ENCODE measurements at places on chromosomes 16 and 17.
A peak's percentile ranks its signal among the peaks of the same experiment; 100 is the strongest.

DNA sequence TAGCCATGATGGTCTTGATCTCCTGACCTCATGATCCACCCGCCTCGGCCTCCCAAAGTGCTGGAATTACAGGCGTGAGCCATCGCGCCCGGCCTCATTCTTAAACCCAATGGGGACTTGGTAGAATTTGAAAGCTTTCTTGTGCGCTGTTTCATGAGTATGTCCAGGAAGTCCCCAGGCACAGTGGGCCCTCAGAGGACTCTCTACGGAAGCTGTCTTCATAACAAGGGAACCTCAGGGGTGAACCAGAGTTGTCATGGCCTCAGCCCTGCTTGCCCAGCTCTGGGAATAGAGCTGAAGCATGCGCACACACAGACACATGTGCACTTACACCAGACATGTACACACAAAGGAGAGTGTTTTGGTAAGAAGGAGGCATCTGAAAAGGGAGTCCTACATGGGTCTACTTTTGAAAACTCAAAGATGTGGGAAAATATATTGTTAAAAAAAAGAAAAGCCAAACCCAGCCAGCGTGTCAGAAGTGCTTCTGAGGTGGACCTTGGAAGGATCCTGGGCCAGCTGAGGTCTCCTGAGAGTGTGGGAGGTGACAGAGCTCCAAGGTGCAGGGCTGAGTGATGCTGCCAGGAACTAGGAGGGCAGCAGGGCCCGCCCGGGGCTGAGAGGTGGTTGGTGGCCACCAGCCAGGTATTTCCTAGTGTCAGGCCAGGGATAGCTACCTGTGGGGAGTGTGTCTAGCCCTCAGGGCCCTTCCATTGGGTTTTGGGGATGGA lies 54.6 kb downstream of the EPN2 start:
- peaks cover 15% of the 10 kb centered on the region for H3K4me1 ChIP-seq
- no peak for DNase-seq
- H3K27ac ChIP-seq = peak overlapping the region; percentile 58
- H3K4me3 ChIP-seq = no peak overlapping the region

GRCh38 chr16:81567987-81568748 lies 123.6 kb downstream of the CMIP start:
- H3K27me3 ChIP-seq = no peaks in the 10 kb centered on the region
- H3K36me3 ChIP-seq = no peaks in the 10 kb centered on the region
- no peaks in the 10 kb centered on the region for H3K4me1 ChIP-seq
- no peak overlapping the region for H3K4me3 ChIP-seq
- peak overlapping the region; percentile 5 for H3K27ac ChIP-seq

DNA sequence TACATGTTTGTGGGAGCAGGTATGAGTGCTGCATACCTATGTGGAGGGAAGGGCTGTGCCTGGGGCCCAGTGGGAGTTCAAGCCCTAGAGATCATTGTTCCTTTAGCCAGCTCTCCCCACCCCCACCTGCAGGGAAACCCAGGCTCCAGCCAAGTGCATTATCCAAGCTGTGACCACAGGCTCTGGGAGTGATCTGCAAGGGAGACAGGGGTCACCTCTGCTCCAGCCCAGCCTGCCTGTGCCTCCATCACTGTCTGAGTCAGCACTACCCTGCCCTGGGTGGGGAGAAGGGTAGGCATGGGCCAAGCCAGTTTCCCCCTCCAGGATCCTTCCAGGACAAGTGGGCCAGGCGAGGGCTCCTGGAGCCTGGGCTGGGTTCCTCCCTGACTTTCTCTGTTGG lies 32.1 kb upstream of the SBK1 start:
- DNase-seq = no peak
- H3K4me3 ChIP-seq = no peak overlapping the region
- no peaks in the 10 kb centered on the region for H3K4me1 ChIP-seq
- H3K36me3 ChIP-seq = no peaks in the 10 kb centered on the region
- H3K27me3 ChIP-seq = no peaks in the 10 kb centered on the region
- no peak overlapping the region for H3K27ac ChIP-seq

- no peaks in the 10 kb centered on the region for H3K4me1 ChIP-seq
- no peak for DNase-seq
- no peak overlapping the region for H3K27ac ChIP-seq
- H3K36me3 ChIP-seq = no peaks in the 10 kb centered on the region
Measured at GRCh38 chr16:50942143-50942542, 200.3 kb downstream of the CYLD start.

DNA sequence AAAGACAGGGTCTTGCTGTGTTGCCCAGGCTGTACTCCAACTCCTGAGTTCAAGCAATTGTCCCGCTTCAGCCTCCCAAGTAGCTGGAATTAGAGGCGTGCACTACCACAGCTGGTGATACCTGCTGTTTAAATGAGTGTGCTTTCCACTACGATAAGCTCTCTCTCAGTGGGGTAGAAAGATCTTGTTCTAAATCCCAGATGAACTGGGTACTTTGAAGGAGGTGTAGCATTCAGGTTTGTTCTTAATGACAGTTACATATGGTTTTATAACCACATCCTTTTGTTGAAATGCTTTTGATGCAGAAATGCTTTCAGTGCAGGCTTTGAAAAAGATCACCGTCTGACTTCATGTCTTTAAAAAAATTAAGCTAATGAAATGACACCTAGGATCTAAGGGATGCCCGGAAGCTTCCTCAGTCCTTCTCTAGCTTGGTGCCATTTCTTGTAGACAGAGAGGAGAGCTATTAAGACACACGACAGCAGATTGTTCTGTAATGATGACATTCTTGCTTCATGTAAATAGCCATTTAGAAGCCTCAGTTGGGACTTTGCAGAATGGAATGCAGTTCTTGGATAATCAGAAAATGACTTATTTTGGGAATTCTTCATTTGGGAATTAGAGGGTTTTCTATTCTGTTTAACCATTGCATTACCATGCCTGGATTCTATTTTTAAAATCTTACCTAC lies 19.5 kb downstream of the PMM2 start:
- DNase-seq = no peak
- no peak overlapping the region for H3K4me3 ChIP-seq
- H3K36me3 ChIP-seq = no peaks in the 10 kb centered on the region
- no peaks in the 10 kb centered on the region for H3K4me1 ChIP-seq
- no peak overlapping the region for H3K27ac ChIP-seq

- H3K36me3 ChIP-seq = peaks cover 2% of the 10 kb centered on the region
- no peak for DNase-seq
- H3K27ac ChIP-seq = peak overlapping the region; percentile 95
Measured at GRCh38 chr17:16652847-16653366, 743 bp downstream of the ZNF624 start.

- DNase-seq = no peak
- H3K4me3 ChIP-seq = no peak overlapping the region
- peaks cover 8% of the 10 kb centered on the region for H3K4me1 ChIP-seq
Measured at GRCh38 chr17:45384789-45385262, 47.8 kb downstream of the ARHGAP27 start.

- no peak for DNase-seq
- no peaks in the 10 kb centered on the region for H3K36me3 ChIP-seq
- no peaks in the 10 kb centered on the region for H3K27me3 ChIP-seq
Measured at GRCh38 chr16:52251495-52251894, 295.4 kb downstream of the TOX3 start.

DNA sequence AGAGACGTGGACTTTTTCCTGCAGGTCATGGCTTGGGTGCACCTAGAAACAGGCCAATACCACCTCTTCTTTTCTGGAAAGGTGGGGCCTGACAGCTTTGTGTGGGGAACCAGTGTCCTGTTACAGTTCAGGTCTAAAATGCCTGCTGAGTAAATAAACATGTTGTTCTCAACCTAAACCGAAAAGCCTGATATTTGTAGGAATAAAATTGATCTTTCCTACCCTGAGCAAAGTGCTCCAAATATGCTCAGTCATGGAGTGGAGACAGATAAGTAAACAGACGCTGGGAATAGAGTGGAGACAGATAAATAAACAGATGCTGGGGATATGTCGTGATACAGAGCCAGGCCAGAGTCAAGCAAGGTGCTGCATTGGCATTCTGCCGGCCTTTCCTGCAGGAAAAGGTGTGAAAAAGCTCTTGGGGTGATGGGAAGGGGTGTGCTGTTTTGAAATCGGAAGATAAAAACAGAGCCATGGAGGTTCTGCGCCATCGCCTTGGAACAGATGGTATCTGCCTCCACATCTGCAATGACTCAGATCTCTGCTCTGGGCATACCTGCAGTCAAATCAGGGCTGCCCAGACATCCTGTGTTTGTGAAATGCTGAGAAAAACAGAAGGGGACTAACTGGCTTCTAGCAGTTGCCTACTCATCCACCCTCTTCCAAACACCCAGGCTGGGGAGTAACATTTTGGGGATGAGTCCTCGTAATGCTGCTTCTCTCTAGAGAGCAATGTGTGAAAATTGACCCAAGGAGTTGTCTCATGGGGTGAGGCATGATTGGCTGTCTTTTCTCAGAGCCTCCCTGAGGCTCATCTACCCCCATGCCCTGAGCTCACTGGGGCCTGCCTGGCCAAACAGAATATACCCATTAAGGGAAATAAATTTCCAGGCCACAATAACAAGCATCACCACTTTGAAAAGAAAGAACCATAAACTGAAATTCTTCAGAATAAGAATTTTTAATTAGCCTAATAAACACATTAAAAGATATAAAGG lies 16.8 kb upstream of the TRPV2 start:
- H3K4me1 ChIP-seq = peaks cover 11% of the 10 kb centered on the region
- no peak overlapping the region for H3K4me3 ChIP-seq
- H3K27ac ChIP-seq = no peak overlapping the region
- DNase-seq = no peak

DNA sequence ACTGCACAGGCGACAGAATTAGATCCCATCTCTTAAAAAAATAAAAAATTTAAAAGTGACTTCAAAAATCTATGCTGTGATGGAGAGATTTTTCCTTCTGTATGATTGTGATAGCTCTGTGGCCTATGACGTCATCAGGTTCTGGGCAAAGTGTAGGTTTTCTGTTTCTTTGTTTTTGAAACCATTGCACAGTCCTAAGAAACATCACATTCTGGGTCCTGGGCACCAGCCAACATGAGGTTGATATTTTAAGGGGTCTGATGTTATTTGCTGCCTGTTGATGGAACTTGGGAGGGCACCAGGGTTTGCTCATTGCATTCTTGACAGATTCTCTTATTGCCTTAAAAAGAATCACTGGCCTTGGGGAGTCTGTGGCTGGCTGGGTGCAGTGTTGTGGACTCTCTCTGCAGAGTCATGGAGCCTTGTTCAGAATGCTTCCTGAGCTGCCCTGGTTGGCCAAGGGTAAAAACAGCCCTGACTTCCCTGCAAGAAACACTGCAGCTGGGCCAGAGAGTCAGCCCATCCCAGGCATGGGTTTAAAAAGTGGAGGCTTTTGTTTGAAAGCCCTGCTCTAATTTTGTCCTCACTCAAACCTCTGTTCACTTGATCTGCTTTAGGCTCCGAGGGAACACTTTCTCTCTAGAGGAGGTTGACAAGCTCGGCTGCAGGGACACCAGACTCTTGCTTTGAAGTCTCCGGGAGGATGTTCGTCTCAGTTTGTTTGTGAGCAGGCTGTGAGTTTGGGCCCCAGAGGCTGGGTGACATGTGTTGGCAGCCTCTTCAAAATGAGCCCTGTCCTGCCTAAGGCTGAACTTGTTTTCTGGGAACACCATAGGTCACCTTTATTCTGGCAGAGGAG lies 10.5 kb upstream of the CYLD start:
- no peak overlapping the region for H3K27ac ChIP-seq
- H3K4me1 ChIP-seq = no peaks in the 10 kb centered on the region
- no peaks in the 10 kb centered on the region for H3K36me3 ChIP-seq

GRCh38 chr17:80997424-80998117 lies 5.9 kb downstream of the CHMP6 start:
- no peak overlapping the region for H3K27ac ChIP-seq
- no peak for DNase-seq
- no peaks in the 10 kb centered on the region for H3K36me3 ChIP-seq
- no peak overlapping the region for H3K4me3 ChIP-seq

DNA sequence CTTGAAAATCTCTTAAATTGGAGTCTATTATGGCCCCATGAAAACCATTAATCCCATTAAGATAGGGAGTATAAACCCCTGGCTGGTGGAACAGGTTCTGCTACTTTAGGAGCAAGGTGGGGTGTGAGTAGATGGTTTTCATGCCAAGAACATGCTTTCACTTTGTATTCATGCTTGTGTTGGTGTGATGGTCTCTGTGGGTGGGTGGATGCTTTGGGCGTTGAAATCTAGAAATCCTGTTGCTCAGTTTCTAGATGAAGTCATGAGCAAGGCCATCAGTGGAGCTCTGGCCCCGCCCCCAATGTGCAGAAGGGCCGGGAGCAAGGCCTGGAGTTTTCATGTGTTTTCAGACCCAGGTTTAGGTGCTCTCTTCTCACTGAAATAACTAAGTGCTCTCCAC lies 20.1 kb downstream of the PLD6 start:
- H3K4me3 ChIP-seq = no peak overlapping the region
- no peak for DNase-seq
- H3K27me3 ChIP-seq = no peaks in the 10 kb centered on the region
- peaks cover 3% of the 10 kb centered on the region for H3K36me3 ChIP-seq
- no peaks in the 10 kb centered on the region for H3K4me1 ChIP-seq

GRCh38 chr17:14474591-14474990 lies 173.7 kb downstream of the HS3ST3B1 start:
- no peak overlapping the region for H3K27ac ChIP-seq
- no peak overlapping the region for H3K4me3 ChIP-seq
- H3K27me3 ChIP-seq = no peaks in the 10 kb centered on the region
- no peaks in the 10 kb centered on the region for H3K36me3 ChIP-seq
- no peaks in the 10 kb centered on the region for H3K4me1 ChIP-seq
- DNase-seq = no peak

GRCh38 chr16:16025214-16025968 lies 76.0 kb downstream of the ABCC1 start:
- DNase-seq = no peak
- no peak overlapping the region for H3K4me3 ChIP-seq
- H3K27me3 ChIP-seq = no peaks in the 10 kb centered on the region
- H3K4me1 ChIP-seq = peaks cover 15% of the 10 kb centered on the region

DNA sequence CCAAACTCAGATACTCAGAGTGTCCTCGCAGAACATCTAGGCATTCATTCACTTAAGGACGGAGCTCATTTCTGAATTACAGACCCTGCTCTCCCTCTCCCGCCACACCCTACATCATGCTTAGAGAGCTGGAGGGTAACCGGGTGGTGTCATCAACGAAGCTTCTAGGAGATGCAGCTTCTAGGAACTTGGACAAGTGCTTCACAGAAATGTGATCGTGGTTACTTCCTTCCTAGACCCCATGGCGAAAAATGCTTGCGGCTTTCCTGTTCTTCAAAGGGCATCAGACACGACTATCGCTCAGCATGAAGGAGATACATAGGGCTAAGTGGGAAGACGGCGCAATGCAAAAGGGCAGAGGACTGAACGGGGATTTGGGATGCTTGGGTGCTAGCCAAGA lies 126.8 kb downstream of the ZFHX3 start:
- DNase-seq = no peak
- H3K36me3 ChIP-seq = no peaks in the 10 kb centered on the region
- peak overlapping the region; percentile 40 for H3K27ac ChIP-seq
- no peak overlapping the region for H3K4me3 ChIP-seq
- H3K27me3 ChIP-seq = no peaks in the 10 kb centered on the region

Data from Caco-2 (cell line).